ENCODE measurements at places on chromosomes 13 and 19. TPM values are rescaled to one million over a fixed set of nuclear protein-coding genes. Genes with fewer than 3 reads are reported as not detected.

Gene CRYL1
- total RNA-seq, result 24.9 TPM

Gene TMEM255B
- 21.5 TPM for total RNA-seq

Gene ZNF154
- total RNA-seq, result 2.5 TPM

Gene ACP7
- not detected for total RNA-seq

Gene CAMSAP3
- 25.6 TPM for total RNA-seq

Gene OBI1
- total RNA-seq, result 9.4 TPM

Gene AP1M2
- total RNA-seq, result 36.9 TPM

Gene AZU1
- total RNA-seq, result 1.7 TPM

Gene TMEM161A
- 28.1 TPM for total RNA-seq

Gene ANGPTL8
- not detected for total RNA-seq

Gene ZNF556
- total RNA-seq, result not detected

Gene IFNL1
- total RNA-seq, result not detected

Gene HSD11B1L
- 8.6 TPM for total RNA-seq

Gene SCN1B
- 9.8 TPM for total RNA-seq

Gene KASH5
- 3.1 TPM for total RNA-seq

Gene FUT3
- 11.3 TPM for total RNA-seq

Gene ONECUT3
- total RNA-seq, result not detected

Gene LENG9
- total RNA-seq, result 7.3 TPM

Gene PBX4
- 3.7 TPM for total RNA-seq

Gene OR10H1
- total RNA-seq, result not detected

Gene ZNF497
- total RNA-seq, result 2.5 TPM

Gene TMC4
- total RNA-seq, result 57.6 TPM

Gene ATP4A
- not detected for total RNA-seq

Measured in lower lobe of right lung (tissue), 2 donors.